DMS 273 treated with DMSO at 0.1 percent for 48 hours (cell line): ENCODE measurements at places on chromosomes 16 and 17.

DNA sequence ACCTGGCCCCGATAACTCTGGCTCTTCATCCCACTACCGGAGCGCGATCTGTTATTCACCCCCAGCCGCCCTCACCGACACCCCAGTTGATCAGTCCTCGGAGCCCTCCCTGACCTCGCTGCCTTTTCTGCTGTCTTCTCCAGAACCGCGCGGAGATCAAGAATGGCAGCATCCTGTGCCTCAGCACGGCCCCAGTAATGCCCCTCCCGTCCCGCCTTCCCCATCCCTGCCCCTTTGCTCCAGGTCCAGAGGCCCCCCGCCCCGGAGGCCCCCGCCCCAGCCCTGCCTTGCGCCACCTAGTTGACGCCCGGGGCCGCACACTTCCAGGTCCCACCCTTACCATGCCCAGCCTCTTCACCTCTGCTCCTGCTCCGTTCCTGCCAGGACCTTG lies 872 bp downstream of the ELMO3 start:
- no peak for DNase-seq

GRCh38 chr16:86522634-86523033 lies 12.3 kb downstream of the FOXF1 start:
- no peak for DNase-seq

DNA sequence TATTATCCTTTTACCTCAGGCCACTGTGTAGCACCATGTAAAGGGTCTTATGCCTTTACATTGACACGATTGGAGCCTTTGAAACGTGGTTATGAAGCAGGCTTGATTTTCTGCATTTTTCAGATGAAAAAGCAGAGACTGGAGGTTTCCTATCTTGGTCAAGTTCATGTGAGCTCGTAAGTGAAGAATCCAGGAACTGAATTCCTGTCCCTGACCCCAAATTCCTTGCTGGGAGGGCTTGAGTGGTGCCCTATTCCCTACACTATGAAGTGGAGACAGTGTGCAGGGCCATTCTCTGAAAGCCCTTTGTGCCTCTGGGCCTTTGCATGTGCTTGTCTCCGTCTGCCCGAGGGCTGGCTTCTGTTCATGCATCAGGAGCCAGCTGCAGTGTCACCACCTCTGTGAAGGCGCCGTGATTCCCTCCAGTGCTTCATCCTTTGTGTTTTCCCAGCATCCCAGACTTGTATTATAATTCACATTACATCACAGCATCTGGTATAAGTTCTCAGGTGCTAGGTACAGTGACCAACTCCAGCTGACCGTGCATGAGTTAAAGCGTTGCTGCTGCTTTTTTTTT lies 181.1 kb downstream of the SNX29 start:
- DNase-seq: no peak

- DNase-seq: no peak
These were observed 567.0 kb downstream of the TMEM114 start for GRCh38 chr16:8023326-8023725.

GRCh38 chr17:79836972-79837887 lies 2.0 kb downstream of the CBX4 start:
- DNase-seq: no peak

DNA sequence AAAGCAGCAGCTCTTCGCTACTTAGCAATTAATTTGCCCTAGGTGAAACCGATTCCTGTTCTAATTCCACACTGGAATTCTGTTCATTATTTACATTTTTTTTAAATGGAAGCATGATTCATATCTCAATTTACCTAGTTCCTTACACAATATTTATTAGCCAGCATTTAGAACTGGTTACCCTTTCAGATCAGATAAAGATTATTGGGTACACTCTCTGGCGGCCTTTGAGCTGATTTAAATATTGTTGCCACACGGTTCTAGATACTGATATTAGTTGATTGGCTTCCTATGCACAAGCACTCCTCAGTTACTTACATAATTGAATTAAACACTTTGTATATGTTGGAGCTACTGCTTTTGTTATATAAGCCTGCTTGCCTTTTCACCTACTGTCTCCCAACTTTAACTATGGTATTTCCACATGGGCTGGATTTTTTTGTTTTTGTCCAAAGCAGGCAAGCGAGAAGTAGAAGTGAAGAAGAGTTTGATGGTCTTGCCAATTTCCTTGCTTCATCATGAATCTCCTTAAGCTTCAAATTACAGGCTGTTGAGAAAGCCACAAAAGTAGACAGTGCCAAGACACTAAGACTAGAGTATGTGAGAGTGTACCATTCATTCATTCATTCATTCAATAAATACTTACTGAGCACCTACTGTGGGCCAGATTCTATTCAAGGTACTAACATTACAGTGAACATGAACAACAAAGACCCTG lies 3.9 kb upstream of the ALDH3A2 start:
- no peak for DNase-seq

DNA sequence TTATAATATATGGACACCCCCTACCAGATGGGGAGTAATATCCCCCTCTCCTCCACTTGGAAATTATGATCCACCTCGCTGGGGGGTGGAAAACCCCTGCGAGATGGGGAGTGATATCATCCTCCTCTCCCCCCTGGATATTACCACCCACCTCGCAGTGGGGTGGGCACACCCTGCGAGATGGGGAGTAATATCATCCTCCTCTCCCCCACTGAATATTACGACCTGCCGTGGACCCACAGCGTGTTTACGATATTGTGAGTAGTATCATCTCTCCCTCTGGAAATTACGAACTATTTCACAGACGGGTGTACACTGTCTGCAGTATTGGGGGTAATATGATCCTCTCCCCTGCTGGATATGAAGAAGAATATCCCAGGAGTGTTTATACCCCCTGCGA lies 228.3 kb upstream of the WSCD1 start:
- no peak for DNase-seq

DNA sequence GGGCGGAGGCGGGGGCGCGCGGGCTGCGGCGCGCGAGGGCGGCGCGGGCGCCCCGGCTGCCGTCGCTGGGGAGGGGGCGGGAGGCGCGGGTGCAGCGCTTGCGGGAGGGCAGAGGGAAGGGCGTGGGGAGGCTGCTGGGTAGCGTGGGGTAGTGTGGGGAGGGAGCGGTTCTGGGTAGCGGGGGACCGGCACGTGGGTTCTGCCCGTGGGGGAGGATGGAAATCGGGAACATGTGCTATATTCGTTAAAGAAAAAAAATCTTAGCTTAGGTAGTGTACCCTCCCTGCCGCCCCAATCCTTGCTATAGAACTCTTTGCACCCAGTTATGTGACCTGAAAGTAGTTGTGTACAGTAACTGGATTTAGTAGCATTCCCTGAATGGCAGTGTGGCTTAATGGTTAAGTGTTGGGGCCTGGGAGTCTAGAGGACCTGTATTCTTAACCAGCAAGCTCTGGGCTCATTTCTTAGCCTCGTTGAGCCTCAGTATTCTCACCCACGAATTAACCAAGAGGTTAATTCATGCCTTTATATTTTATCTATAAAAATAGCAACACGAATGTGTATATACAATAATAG lies 646 bp downstream of the RABEP1 start:
- no peak for DNase-seq

DNA sequence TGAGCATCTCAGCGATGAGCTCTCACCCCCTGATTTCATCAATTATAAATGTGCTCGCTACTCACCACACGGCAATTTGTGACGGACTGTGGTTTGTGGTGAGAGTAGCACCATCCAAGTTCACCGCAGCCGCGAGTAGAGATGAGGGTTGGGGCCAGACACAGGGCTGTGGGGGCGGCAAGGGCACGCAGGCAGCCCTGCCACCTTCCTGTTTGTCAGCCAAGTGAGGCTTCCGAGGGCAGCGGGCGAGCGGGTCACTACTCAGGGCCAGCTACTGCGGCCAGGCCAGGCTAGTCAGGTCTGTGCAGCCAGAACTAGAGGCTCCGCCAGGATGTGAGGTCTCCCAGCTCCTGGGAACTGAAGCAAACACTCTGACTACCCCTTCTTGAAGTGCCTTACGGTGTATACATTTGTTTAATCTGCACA lies 39.6 kb upstream of the MEOX1 start:
- DNase-seq: no peak

DNA sequence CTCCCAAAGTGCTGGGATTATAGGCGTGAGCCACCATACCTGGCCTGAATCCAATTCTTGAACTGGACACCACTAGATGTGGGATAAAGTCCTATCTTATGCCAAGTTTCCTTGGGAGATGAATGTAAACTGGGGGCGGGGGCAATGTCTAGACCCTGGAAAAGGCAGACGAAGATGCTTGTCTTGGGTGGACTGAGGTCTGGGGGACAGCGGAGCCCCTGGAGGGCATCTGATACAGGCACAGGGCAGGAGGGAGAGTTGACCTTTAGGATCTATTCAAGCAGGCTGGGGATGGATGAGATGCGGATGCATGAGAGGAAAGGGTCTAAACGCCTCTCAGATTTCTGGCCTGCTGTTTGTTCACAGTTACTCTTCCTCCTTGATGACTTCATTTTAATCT lies 11.7 kb downstream of the C1QTNF1 start:
- DNase-seq: no peak

DNA sequence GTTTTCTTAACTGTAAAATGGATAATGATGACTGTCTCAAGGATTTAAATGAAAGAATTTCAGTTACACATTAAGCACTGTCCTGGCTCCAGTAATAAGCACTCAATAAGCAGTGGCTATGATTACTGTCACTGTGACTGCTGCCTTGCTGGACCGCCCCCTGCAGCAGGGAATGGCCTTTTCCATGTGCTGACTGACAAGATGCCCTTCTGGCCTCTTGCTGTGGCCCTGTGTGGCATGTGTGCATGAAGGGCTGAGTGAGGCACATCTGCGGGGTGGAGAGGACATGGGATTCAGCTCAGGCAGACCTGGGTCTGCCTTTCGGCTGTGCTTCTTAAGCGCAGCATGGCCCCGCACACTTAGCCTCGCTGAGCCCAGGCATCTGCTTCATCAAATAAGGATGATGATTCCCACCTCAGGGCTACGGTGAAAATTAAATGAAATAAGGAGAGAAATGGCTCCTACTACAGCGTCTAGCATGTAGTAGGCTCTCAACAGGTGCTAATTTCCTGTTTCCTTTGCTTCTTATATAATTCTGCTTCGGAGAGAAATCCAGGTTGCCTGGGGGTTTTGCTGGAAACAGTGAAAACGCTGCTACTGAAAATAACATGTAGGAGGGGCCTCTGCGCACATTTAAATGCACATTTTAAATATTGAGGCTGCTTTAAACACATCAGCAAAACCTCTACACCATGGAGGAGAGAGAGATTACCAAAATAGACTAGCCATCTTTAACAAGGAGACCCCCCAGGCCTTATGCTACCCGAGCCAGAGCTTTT lies 183.9 kb downstream of the PARN start:
- no peak for DNase-seq

GRCh38 chr17:81583589-81584342 lies 31.6 kb upstream of the FAAP100 start:
- no peak for DNase-seq

DNA sequence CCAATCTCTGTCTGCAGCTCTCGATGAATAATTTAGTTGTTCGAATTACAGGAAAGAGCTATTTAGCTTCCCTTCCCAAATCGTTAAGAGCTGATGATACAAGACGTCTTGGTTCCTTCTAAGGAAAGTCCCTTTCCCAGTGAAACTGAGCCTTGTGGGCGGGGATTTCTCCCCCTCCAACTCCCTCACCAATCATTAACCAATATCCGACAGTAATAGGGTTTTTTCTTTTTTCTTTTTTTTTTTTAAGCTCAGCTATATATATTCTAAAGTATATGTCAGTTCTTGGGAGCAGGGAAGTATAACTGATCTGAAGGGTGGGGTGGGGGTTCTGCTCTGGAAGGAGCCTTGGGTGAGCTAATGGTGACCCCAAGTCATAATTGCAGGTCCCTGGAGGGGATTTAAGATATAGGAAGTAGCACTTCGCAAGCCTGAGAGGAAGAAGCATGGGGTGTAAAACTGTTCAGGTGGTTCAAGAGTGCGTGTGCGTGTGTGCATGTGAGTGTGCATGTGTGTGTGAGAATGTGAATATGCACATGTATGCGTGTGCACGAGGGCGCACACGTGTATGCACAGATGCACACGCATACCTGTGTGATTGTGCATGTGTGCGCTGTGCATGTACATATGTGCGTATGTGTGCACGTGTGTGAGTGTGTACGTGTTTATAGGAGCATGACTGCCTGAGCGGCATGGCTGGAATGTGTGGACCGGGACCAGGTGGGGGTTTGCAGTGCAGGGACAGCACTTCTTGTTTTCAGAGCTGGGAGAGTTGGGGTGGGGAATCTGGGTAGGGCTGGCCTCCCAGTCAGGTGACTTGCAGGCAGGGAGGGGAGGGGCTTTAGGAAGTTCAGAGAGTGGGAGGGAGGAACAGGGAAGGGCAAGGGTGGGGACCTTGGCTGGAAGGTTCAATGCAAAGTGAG lies 42.7 kb downstream of the SOCS3 start:
- DNase-seq: no peak

GRCh38 chr17:82297714-82298537 lies 19.5 kb downstream of the CD7 start:
- DNase-seq: no peak

GRCh38 chr17:41800601-41801373 lies 11.0 kb downstream of the P3H4 start:
- no peak for DNase-seq

- DNase-seq: no peak
These were observed 13.3 kb downstream of the NXPH3 start for GRCh38 chr17:49588726-49589576.

GRCh38 chr16:65884018-65884417 lies 482.5 kb upstream of the CDH5 start:
- DNase-seq: no peak

DNA sequence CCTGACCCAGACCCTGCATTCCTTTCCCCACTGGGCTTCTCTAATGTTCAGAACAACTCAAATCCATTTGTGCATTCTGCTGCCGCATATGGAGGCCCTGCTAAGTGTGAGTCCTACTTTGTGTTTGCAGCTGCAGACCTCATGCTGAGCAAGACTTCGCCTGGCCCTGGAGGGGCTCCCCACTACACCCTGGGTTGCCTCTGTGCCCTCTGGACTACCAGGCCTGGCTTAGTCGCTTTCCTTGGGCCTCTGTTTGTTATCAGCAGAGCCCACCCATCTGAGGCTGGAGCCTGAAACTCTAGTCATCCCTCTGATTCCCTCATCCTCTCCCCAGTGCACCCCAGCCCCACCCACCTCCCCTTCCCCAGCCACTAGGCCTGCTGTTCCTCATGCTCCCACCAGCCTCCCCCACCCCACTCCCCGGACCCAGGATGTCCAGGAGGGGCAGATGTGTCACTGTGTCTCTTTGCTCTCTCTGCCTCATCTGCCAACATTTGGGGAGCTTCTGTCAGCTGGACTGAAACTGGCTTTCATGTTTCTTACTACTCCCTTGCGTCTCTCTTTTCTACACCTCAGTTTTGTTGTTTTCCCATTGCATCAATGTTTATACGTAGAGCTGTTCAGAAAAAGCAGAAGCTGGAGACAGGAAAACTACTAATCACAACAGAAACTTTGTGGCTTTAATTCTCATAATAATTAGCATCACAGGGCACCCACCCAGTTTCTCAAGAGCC lies 17.9 kb upstream of the CD300E start:
- DNase-seq: no peak

GRCh38 chr17:17122781-17123483 lies 80.7 kb downstream of the MPRIP start:
- DNase-seq: no peak

DNA sequence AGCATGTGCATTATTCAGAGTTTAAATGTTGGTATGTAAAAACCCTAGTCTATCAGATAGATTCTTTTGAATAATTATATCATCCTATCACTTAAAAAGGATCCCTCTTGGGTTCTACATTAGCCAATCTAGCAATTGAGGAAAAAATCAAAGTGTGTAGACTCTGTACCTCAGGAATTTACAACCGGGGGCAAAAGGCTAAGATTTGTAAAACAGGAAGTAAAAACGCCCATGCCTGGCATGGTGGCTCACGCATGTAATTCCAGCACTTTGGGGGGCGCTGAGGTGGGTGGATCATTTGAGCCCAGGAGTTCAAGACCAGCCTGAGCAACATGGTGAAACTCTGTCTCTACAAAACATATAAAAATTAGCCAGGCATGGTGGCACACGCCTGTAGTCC lies 58.6 kb downstream of the SLC6A4 start:
- no peak for DNase-seq
